ENCODE measurements at places on chromosomes 6 and 20. TPM values are rescaled to one million over a fixed set of nuclear protein-coding genes. Genes with fewer than 3 reads are reported as not detected.

PRICKLE4 gene
- total RNA-seq = not detected

TASP1 gene
- 8.9 TPM for total RNA-seq

GRCh38 chr6:2133716-2134310, 111.6 kb downstream of the GMDS start:
- H3K36me3 ChIP-seq = no peaks in the 10 kb centered on the region
- no peak overlapping the region for H3K4me3 ChIP-seq
- peaks cover 10% of the 10 kb centered on the region for H3K4me1 ChIP-seq
- no peak for DNase-seq
- H3K27me3 ChIP-seq = no peaks in the 10 kb centered on the region

DNA sequence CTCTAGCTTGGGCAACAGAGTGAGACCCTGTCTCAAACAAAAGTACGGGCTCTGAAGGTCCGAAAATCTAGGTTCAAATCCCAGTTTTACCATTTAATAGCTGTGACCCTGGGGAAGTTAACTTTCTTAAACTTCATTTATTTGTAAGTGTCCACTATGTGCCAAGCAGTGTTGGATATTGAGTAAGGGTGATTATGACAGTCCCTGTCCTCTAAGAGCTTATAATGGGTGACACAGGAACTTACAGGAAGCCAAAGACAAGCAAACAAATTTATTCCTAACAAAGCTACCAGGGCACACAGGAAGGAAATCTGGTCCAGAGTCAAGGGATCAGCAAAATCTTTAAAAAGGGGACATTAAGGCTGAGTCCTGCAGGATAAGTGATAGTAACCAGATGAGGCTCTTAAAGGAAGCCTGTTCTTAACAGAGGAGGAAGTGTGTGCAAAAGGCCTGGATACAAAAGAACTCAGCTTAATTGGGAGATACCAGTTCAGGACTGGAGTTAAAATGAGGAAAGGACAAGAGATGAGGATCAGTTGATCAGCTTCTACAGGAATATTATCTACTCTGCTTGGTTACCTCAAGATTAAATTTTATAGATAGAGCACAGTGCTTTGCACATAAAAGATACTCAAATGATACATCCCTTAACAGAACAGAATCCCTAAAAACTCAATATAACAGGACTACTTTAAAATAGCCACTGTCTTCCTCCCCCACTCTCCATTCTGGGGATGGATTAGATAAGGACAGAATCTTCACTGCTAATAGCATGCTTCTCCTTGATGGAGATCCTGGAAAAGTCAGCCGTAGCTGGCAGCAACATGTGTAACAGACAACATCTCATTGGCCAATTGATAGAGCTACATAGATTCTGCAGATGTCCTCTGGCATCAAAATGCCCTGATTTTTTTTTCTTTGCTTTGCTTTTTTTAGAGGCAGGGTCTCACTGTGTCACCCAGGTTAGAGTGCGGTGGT, 6.1 kb downstream of the SNX3 start:
- H3K36me3 ChIP-seq = peaks cover 7% of the 10 kb centered on the region
- H3K27ac ChIP-seq = no peak overlapping the region
- no peak for DNase-seq
- H3K27me3 ChIP-seq = no peaks in the 10 kb centered on the region
- no peak overlapping the region for H3K4me3 ChIP-seq
- H3K4me1 ChIP-seq = peaks cover 41% of the 10 kb centered on the region

DNA sequence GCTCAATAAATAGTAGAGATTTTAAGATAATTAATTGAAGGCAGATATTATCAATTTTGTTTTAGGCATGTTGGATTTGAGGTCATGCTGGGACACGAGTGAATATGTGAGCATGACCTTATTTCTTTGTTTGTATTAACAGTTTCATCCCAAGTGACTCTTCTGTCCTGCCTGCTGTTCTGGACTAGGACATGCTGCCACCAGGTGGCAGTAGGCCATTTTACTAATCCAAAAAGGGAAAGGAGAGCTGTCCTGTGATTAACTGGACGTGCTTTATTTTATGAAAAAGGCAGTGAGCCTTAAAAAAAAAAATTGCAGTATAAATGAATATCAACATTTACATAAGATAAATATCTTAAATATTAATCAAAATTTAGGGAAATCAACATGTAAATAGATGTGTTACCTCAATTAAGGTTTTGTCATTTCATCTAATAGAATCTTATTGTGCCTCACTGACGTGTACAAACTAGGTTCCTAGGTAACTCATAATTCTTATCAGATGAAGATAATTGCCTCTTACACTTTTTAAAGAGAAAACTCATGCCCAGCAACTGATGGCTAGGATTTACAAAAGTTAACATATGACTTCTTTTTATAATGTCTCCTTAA, 49.8 kb downstream of the FRK start:
- H3K4me3 ChIP-seq = no peak overlapping the region
- H3K27me3 ChIP-seq = peaks cover 7% of the 10 kb centered on the region
- H3K36me3 ChIP-seq = no peaks in the 10 kb centered on the region

- no peak for DNase-seq
- H3K4me3 ChIP-seq = no peak overlapping the region
- H3K27me3 ChIP-seq = no peaks in the 10 kb centered on the region
- H3K36me3 ChIP-seq = peaks cover 3% of the 10 kb centered on the region
- H3K4me1 ChIP-seq = peaks cover 54% of the 10 kb centered on the region
Observed at GRCh38 chr6:157059781-157060180, 263.5 kb downstream of the TMEM242 start.

- peaks cover 5% of the 10 kb centered on the region for H3K27me3 ChIP-seq
- no peak overlapping the region for H3K4me3 ChIP-seq
- peaks cover 3% of the 10 kb centered on the region for H3K36me3 ChIP-seq
- no peak for DNase-seq
- peaks cover 37% of the 10 kb centered on the region for H3K4me1 ChIP-seq
- H3K27ac ChIP-seq = no peak overlapping the region
Observed at GRCh38 chr6:31363811-31364210, 6.8 kb upstream of the HLA-B start.

DNA sequence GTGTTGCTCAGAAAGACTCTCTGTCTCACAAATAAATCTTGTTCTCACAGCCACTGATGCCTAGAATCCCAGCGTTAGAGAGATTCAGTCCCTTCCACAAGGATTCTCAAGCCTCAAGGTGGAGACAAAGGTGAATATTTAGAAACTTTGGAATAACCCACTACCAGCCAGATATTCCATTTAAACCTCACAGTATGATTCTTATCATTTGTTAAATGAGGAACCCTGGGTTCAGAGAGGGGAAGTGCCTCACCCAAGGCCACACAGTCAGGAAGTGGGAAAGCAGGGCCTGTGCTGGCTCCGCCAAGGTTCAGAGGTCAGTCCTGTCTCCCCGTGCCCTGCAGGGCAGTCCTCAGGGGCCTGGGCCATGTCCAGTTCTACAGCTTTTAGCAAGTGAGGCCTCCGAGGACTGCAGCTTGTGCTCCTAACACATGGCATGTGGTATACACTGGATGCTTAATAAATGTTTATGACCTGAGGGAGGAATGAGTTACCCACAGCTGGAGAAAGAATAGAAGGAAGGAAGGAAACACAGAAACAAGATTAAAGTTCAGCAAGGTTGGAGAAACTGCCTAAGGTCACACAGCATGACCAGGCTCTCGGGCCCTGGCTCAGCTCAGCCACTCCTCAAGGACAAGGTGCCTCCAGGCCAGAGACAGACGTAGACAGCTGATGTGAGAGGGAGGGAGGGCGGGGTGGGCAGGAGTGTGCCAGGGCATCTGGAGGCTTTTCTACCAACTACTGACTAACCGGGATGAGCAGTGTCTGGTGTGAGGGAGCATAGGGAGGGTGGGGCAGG, 3.9 kb upstream of the TGM2 start:
- H3K27ac ChIP-seq = no peak overlapping the region
- peaks cover 5% of the 10 kb centered on the region for H3K4me1 ChIP-seq
- no peak for DNase-seq
- H3K27me3 ChIP-seq = peaks cover 15% of the 10 kb centered on the region
- no peak overlapping the region for H3K4me3 ChIP-seq

GRCh38 chr6:683742-684440, 9.0 kb downstream of the EXOC2 start:
- no peak for DNase-seq
- H3K4me1 ChIP-seq = peaks cover 51% of the 10 kb centered on the region
- H3K4me3 ChIP-seq = no peak overlapping the region

GRCh38 chr20:24738981-24739633, 210.0 kb upstream of the CST7 start:
- H3K27me3 ChIP-seq = no peaks in the 10 kb centered on the region
- peak overlapping the region; percentile 4 for H3K4me3 ChIP-seq
- no peak for DNase-seq
- no peaks in the 10 kb centered on the region for H3K36me3 ChIP-seq

DNA sequence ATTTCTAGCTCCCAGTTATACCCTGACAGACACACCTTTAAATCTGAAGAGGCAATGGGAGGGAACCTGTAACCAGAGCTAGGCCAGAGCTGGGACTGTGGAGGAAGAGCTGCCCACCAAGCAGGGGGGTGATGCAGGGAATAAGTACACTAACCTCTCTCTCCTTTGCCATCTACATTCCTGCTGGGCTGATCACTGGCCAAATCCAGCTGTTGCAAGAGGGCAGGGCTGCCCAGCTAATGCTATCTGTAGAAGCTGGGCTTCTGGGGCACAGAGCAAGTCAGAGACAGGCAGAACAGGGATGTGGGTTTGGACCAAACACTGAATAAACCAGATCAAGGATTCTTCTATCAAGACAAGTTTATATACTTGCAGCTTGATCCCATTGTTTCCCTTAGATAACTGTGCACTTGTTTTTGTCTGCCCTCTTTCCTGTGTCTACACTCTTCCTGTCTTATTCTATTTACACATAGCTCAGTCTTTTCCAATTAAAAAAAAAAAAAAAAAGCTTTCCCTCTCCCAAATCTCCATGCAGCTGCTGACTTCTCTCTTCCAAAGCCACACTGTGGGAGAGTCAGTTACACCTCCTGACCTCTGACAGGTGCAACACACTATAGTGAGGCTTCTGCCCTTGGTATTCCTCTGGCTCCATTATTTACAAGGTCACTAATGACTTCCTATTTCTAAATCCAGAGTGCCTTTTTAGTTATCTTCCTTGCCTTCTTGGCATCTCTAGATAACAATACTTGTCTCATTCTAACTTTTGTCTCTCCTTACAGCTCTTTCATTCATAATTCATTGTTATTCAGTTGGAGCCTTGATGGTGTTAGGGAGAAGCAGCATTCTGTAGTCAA, 43.7 kb downstream of the TRIM38 start:
- H3K36me3 ChIP-seq = peaks cover under 1% of the 10 kb centered on the region
- H3K27me3 ChIP-seq = no peaks in the 10 kb centered on the region
- H3K27ac ChIP-seq = no peak overlapping the region
- DNase-seq = no peak

DNA sequence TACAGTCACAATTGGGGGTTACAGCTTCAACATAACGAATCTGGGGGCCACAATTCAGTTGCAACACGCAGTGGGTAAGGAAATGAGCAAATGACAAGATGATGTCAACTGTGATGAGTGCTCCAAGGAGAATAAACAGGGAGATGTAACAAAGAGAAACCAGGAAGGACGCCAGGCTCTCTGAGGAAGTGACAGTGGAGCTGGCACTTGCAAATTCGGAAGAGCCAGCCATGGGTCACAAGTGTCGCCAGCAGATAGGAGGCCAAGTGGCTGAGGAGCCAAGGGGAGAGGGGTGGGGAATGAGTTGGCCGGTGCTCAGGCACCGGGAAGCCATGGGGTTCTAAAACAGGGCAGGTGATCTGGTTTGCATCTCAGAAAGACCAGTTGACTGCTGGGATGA, 136.4 kb downstream of the EYA2 start:
- no peaks in the 10 kb centered on the region for H3K4me1 ChIP-seq
- H3K4me3 ChIP-seq = no peak overlapping the region
- DNase-seq = no peak
- peaks cover 4% of the 10 kb centered on the region for H3K27me3 ChIP-seq
